ENCODE measurements at places on chromosomes 2 and 18.

GRCh38 chr18:59996370-59996966 lies 96.7 kb downstream of the PMAIP1 start:
- DNase-seq: peak; percentile 30

DNA sequence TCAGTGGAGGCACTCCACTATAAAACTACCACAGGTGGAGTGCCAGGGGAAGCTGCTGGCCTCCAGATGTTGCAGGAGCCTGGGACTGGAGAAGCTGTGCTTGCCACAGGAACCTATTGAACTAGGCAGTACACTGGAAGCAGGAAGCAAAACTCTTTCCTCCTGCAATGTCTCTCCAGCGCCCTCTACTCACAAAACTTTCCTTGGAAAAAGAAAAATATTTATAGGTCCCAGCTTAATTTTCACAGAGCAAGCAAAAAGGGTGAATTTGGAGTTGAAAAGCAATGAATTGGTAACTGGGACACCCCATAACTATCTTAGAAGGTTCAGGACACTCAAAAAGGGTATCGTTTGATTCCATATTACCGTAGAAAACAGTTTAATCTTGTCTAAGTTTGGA lies 33.2 kb upstream of the REEP1 start:
- no peak for DNase-seq

- DNase-seq: no peak
These were observed 179.1 kb upstream of the LYPD1 start for GRCh38 chr2:132849118-132849517.

GRCh38 chr2:46091961-46092667 lies 205.1 kb upstream of the EPAS1 start:
- DNase-seq: no peak

DNA sequence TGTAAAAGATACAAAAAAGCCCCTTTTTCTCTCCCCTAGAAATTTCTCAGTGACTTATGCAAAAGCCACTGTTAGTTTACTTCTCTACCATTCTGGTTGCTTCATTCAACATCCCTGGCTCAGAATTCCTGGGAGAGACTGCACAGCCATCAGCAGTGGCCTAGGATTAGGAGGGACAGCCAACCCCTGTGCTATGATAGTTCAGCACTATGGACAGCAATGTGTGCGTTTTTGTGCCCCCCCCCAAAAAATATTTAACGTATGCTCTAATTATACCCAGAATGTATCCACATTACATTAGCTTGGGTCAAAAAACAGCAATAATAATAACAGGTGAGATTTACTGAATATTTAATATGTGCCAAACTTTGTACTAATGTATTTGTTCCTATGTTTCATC lies 29.0 kb downstream of the OSR1 start:
- DNase-seq: no peak

DNA sequence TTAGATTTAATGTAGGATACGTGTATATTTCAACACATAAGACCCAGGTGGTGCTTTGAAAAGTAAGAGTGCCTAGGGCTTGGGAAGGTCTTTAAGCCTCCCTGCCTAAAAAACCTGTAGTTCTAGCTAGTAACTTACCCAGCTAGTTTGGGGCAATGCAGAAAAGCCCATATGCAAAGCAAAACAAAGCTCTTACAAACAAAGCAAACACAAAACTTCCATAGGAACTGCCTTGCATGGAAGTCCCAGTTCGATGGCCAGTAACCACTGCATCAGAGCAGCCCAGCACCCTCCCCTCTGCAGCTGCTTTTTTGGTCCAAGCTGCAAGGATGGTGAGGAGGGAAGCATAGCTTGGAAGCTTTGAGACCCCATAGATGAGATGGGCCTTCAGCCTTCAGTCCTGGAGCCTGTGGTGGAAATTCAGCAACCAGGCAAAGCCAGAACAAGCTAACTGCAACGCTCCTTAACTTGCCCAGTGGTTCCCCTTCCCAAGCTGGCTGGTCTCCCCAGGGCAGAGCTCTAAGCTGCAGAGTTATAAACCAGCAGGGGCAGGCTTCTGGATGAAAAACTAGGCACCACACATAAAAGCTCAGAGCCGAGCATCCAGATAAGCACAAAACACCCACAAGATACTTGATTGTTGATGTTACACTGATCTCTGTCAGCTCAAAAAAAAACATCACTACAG lies 16.2 kb downstream of the C2orf76 start:
- no peak for DNase-seq

DNA sequence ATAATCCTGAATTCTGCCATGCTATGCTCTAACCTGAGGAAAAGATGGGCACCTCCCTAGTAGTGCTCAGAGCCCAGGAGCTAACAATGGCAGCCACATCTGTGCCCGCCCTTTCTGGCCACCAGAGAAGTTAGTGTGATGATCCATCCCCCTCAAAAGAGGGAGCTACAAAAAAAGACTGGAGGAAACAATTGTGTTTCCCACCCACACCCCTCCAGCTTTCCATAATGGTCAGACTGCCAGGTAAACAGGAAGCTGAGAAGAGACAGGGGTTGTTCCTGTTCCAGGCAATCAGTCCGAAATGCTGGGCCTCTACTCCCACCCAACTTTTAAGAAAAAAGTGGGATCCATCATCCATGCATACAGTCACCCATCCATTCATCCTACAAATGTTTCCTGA lies 3.2 kb downstream of the TBC1D8 start:
- DNase-seq: no peak

GRCh38 chr18:45666520-45666919 lies 51.2 kb downstream of the SLC14A2 start:
- no peak for DNase-seq

DNA sequence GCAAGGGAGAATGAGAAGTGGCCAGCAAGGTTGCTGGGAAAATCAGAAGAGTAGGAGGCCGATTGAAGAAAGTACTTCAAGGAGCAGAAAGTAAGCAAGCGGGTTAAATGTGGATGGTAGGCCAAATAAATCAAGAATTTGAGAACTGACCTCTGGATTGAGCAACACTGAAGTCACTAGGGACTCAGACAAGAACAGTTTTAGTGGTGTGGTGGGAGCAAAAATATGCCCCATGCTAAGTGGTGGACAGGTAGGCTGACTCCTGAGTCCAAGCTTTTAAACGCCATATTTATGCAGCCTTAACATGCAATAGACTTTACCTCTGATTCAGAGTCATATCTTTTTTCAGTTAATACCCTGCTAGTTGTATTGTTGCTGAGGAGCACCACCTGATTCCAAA lies 4.5 kb downstream of the TRABD2A start:
- no peak for DNase-seq

- no peak for DNase-seq
These were observed 72.3 kb downstream of the CCDC138 start for GRCh38 chr2:108858894-108859293.

- DNase-seq: no peak
These were observed 561.9 kb downstream of the ARHGAP15 start for GRCh38 chr2:143691121-143691520.
